ENCODE measurements at places on chromosomes 1 and 21. TPM values are rescaled to one million over a fixed set of nuclear protein-coding genes. Genes with fewer than 3 reads are reported as not detected.

- no peak for DNase-seq
These were observed 79.8 kb upstream of the RALGPS2 start for GRCh38 chr1:178645157-178645807.

GRCh38 chr1:39585933-39586332, 9.3 kb upstream of the PABPC4 start:
- no peak for DNase-seq

DNA sequence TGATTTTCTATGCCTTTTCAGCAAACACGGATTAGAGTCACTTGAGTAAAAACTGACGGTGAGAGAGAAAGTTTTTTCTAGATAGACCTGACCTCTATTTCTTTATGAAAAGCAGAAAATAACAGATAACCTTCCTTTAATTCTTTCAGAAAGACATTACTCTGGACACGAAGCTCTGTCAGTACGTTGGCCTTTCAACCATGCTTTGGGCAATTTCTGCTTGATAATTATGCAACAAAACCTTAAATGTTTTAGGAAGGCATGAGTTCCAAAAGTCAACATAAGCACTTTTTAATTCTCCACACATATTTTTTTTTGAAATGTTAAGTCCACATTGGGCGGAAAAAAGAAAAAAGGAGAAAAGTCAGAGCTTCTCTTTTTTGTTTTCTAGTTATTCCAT, 137.8 kb downstream of the AKT3 start:
- no peak for DNase-seq

GRCh38 chr1:35442734-35443133, 114.5 kb downstream of the KIAA0319L start:
- no peak for DNase-seq

Gene RNU1-3
- polyA plus RNA-seq = 3.2 TPM

DNA sequence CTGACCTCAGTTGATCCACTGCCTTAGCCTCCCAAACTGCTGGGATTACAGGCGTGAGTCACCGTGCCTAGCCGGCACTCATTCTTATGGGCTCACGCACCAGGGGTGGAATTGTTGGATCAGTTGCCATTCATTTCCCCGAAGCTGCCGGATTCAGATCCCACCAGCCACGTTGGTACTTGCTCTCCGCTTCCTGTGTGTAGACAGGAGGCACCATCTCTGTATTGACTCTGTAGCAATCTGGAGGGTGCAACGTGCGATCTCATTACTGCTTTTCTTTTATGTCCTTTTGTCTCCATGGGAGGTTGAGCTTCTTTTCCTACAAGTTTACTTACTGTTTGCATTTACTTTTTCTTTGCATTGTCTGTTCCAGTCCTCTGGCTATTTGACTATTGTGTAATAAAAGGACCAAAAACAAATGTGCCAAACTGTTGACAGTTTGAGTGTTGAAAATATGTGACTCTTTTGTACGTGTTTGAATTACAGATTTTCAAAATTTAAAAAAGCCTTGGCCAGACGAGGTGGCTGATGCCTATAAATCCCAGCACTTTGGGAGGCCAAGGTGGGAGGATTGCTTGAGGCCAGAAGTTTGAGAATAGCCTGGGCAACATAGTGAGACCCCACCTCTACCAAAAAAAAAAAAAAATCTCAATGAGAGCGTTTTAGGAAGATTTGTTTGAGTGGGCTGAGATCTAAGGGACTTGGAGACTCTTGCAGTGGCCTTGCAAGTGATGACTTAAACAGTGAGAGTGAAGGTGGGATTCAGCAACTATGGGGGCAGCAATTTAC, 39.1 kb downstream of the SPSB1 start:
- no peak for DNase-seq

Gene KIF17
- polyA plus RNA-seq = 1.2 TPM

- DNase-seq = no peak
These were observed 113.6 kb upstream of the GRIK3 start for GRCh38 chr1:37147906-37148305.

DNA sequence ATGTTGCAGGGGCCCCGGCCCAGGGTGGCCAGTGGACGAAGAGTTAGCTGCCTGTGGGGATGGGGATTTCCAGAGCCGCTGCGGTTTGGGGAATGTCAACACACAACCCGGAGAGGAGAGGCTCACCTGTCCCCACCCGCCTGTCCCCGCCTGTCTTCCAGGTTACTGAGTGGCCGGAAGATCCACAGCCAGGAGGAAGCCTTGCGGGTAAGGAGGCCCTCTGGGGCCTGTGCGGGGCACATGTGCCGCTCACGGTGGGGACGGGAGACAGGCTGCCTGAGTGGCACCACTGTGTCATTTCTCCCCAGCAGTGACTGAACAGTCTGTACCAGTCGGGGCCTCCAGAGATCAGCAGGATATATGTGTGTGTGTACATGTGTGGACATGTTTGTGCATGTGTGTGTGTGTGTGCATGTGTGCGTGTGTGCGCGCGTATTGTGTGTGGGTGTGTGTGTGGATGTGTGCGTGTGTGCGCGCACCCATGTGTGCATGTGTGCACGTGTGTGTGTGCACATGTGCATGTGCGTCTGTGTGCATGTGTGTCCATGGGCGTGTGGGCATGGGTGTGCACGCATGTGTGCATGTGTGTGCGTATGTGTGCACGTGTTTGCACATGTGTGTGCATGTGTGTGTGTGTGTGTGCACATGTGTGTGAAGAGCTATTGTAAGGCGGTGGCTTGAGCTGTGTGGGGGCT, 25.6 kb downstream of the CSTB start:
- no peak for DNase-seq

Gene CLCA2
- polyA plus RNA-seq = 1.0 TPM

DNA sequence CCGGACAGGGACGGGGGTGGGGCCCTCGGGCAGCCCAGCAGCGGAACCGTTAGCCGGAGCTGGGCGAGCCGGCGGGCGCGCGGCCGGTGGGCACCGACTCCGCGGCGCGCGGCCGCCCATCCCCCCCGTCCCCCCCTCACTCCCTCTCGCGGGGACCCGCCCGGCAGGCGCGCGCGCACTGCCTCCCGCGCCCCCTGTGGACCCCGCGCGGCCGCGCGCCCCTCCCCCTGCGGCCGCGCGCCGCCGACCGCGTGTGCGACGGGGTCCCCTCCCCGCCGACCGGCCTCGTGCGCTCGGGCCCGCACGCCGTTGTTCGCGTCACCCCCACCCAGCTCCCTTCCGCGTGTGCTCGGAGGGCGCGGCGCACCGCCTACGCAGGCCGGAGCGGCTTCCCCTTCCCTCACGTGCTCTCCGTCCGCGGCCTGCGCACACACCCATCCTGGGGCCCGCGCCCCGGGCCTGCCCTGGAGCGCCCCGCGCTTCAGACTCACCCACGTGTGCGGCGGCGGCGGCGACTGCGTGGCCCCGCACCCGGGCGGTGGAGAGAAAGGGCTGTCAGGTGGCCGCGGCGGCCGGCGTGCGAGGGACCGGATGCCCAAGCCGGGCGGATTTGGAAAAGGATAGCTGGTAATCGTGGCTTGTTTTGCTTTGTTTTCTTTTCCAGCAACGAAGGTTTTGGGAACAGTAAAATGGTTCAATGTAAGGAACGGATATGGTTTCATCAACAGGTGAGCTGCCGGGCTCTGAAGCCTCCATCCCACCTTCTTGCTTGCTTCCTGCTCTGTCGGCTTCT, 717 bp downstream of the YBX1 start:
- peak; percentile 91 for DNase-seq

GRCh38 chr1:104760017-104760416, 1010.3 kb downstream of the AMY1C start:
- no peak for DNase-seq

Gene ARHGAP30
- 5.7 TPM for polyA plus RNA-seq

DNA sequence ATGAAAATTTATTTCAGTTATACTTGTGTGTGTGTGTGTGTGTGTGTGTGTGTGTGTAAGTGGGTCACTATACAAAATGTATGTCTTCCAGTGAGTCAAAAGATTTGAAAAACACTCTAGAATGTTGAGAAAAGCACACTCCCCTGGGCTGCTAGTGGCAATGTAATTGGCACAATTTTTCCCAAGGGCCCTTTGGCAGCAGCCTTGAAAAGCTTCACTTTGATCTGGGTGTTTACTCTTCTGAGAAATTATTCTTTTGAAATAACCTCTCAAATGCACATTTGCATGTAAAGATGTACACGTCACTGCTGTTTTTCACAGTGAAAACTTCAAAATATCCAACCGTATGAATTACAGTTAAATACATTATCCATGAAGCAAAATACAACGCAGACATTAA, 22.1 kb upstream of the SLC44A3 start:
- DNase-seq = no peak

Gene MYOM3
- 69.5 TPM for polyA plus RNA-seq

Gene TAS1R3
- polyA plus RNA-seq = 0.69 TPM

- DNase-seq = peak; percentile 96
These were observed at the start of gene ACP6 for GRCh38 chr1:147670319-147671001. Gene ACP6 (minus strand): TSS chr1:147670524. CDS start chr1:147670048, 476 bp downstream.

DNA sequence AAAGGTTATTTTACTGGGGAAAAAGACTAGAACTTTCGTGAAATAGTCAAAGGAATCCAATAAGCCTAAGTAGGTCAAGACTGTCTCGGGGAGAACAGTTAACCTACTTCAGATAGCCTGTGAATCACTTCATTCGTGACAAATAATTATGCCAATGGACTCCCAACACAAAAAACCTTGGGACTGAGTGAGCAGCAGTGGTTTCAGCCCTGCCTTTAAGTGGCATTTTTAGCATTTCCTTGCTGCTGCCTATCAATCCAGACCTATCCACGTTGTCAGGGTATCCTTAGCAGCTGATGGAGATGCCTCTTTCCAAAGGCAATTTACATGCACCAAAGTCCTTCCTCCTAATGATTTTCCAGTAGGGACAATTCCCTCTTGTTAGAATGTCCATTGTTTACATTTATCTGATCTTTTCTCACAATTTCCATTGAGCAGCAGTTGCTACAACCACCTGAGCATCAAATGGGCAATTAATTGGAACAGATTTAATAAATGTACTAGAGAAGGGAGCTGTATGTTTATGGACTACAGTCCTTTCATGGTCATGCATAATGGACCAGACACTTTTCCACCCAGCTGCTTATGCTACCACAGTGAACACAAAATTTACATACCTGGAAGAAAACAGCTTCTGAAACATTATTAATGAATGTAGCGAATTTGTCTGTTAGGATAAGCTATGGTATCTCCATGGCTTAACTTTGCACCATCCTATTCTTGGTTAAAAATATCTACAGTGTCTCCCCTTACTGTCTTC, 75.8 kb downstream of the TM2D1 start:
- no peak for DNase-seq

DNA sequence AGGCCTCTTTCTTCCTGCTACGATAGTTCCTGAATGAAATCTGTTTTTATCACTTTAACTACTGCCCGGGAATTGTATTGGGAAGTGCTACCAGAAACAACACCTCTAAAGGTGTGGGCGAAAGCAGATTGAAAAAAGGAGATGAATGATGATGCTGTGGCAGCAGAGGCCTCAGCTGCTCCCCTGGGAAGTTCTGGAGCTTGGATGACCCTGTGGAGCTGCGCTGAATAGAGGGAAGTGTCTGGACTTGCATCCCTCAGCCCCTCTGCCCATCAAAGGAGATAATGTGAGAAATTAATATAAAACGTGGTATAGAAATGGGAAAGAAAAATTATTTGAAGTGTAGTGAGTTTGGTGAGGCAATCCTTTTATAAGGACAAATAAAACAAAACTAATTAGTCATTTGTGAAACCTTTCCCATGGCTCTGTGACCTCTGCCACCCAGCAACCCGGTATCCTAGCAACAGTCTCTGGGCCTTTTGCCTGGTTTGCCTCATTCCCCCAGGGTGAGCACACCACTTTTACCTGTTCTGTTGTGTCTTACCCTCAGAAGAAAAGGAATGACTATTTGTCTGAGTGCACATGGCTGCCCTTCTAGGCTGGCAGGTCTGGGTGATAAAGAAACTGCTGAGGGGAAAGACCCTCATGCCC, 21.3 kb downstream of the OVAAL start:
- DNase-seq = no peak

DNA sequence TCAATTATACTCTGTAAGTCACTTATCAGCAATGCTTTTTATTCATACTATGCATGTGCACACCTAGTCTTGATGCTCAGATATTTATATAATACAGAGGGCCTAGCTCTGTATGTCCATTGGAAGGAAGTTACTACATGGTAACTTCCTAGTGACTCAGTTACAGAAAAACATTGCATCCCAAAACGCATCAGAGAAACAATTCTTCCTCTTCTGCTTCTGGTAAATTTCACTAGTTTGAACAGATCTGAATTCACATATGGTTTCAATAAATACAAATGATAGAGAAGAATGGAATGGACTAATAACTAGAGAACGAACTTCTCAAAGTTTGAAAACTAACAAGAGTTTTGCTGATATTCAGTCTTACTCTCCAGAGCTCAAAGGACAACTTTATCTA, 811.3 kb upstream of the ADGRL2 start:
- DNase-seq = no peak

DNA sequence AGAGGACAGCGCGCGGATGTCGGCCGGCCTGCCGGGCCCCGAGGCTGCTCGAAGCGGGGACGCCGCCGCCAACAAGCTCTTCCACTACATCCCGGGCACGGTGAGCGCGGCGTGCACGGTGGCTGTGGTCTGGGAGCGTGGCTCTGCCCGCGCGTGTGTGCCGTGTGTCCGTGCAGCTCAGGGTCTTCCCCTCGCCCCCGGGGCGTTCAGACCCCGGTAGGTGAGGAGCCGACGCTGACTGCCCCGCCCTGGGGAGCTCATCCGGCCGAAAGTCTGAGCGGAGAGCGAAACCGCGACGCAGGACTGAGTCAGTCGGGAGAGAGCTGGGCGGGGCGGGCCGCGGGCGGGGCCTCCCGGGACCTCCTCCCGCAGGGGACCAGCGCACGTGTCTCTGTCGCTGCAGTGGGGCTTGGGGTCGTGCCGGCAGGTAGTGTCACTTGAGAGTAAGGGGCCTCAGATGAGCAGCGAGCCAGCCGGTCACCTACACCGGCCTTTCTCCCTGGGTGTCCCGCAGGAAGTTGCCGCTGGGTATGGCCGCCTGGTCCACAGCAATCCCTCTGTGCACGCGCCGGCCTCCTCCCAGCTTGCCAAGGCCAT, 520 bp downstream of the PLEKHN1 start:
- DNase-seq = peak; percentile 54

Gene ACOT11
- polyA plus RNA-seq = 33.3 TPM

DNA sequence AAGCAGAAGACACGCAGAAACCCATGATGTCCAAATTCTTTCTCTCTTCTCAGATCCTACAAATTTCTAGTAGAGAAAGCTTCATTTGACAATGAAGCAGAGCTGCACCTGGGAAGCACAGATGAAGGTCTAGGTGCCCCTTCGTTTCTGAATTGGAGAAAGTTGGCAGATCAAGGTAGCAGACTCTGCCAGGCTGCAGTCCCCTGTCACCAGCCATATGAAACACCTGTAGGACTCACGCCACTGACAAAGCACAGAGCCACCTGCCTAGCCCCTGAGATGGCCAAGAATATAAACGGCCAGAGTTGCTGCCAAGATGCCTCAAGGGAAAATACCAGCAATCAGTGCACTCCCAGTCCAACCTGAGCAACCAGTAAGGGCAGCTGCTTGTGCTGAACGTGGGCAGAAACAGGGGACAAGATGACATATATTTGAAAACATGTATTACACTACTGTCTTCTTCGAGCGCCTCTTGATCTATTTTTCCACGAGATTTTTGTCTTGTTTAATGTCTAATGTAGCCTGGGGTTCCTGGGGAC, 20.6 kb upstream of the PLEKHA6 start:
- DNase-seq = no peak

- DNase-seq = peak; percentile 77
These were observed 2.5 kb downstream of the ATP1B1 start for GRCh38 chr1:169108863-169109560.

Gene OPTC
- polyA plus RNA-seq = not detected

All from large intestine (tissue), 12 donors.